ENCODE measurements at places on chromosomes 12 and 14. TPM values are rescaled to one million over a fixed set of nuclear protein-coding genes. Genes with fewer than 3 reads are reported as not detected.

GRCh38 chr14:99189201-99189801 is 82.7 kb downstream of the BCL11B start:
- DNase-seq = peak; percentile 22

- DNase-seq = no peak
Observed at GRCh38 chr12:53299101-53299453, 418 bp upstream of the MYG1 start.

- no peak for DNase-seq
Observed at GRCh38 chr12:93702707-93703315, 25.6 kb downstream of the CRADD start.

DNA sequence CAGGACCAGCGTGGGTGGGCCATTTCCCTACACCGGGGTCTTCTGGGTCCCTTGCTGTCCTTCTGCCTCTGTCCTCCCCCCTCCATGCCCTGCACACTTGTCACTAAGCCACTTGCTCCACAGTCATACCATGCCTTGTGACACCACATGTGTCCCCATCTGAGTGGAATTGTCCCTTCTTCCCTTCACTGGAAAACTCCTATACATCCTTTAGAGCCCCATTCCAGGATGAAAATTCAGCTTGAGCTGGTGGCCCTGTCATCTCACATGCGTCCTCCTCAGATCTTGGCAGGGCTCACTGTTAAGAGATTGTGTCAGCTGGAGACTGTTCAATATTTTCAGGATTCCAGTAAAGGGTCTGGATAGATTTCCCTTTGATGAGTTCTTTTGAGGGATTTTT is 87.4 kb downstream of the DNAH10 start:
- no peak for DNase-seq

DNA sequence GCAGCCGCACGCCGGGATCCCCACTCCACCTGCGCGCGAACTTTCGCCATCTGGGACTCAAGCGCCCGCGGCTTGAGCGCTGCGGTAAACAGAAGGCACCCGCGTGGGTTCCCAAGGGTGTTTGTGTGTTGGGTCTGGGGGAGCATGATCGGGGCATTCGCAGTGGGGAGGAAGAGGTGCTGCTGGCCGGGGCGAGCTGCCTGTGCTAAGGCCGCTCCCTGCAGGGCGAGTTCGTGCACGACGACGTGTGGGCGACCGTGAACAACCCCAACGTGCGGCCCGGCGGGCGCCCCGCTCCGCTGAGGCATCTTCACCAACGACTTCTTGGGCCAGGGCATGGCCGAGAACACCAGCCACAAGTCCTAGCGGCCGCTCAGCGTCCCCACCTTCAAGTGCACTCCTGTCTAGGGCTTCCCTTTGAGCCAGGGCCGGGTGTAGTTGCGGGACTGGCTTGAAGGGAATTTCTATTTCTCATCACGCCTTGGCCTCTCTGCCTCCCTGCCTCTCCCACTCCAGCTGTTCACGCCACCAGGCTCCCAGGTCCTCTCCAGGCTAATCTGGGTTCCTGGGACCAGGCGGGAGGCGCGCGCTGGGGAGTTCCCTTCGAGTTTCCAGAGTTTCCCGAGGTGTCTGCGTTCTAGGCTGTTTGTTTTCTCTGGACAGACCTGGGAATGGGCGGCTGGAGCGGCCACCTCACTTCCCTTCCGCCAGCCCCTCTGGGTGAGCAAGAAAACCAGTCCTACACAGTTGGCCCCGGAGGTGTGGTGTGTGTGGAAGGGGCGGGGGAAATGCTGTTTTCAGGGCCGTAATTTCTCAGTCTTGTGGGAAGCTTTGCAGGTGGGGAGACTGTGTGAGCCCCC is 417.8 kb upstream of the TMTC1 start:
- DNase-seq = peak; percentile 81

DNA sequence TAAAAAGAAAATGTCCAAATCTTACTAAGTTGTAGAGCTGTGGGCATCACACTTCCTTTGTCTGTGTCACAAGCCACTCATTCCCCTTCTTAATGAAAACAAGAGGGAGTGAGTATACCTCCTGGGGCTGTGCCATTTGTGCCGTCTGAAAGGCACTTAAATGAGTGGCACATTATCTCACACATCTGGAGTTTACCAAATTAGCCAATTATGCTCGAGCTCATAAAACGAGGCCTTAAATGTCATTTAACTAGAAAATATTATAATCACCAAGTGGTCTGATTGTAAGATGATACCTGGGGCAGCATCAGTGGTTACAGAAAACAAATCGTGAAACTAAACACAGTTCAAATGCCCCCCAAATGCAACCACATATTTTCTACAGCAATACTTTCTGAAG is 146.1 kb downstream of the PAX9 start:
- DNase-seq = no peak

- DNase-seq = peak; percentile 62
Observed at GRCh38 chr14:24059841-24060388, 8.1 kb downstream of the CARMIL3 start.

DNA sequence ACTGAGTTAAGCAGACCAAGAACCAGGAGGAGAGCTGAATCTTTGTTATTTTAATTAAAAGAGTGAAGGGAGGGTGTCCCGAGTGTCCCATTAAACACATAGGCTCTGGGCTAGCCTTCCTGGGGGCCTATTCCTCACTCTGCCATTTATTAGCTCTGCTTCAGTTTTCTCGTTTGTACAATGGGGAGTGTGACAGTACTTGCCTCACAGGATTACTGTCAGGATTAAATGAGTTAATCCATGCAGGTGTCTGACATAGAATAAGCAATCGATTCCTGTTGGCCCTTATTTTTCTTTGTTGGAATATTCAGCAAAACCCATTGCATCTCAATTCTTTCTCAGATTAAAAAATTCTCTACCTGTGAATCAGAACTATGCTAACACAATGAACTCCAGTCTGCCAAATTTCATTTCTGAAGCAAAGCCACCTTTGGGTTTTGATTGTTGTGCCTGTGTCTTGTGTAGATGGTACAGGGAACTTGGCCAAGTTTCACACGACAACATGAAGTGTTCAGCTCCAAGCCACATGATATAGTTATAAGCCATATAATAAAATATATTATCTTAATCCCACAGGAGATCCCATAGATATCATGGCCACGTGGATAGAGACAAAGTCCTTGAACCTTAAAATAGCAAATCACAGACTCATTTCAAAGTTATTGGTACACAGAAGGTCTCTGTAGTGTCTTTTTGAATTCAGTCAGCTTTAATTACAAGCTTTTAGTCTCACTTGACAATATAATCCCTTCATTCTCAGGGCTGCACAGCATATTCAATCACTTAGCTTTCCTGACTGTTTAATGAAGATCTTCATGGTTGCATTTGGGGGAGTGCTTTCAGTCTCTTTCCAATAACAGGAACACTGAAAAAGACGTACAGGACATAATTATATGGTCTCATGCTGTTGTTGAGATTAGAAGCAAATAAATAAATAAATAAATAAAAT is 34.4 kb upstream of the CRY1 start:
- DNase-seq = no peak

DNA sequence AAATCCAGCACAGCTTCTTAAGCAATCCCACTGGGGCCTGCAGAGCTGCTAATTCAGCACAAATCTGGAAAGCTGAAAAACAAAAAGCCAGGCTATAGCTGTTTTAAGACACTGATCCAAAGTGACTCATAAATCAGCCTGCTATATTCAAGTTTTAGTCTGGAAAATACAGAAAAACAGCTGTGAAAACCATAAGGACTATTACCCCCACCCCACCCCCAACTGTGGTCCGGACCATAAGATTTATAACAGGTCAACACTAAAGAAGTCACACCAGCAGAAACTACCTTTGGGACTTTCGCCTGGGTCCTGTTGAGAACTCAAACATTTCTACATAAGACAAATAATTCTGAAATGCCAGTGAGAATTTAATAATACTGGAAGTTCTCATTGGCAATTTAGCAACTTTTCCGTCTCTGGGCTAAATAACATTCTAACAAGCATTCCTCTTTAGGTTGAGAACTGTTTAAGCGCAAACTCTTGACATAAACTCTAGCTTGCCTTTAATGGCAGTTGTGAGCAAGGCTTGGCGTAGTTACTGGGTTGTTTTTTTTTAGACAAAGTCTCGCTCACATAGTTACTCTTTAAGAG is 3.3 kb downstream of the LRIG3 start:
- no peak for DNase-seq

DNA sequence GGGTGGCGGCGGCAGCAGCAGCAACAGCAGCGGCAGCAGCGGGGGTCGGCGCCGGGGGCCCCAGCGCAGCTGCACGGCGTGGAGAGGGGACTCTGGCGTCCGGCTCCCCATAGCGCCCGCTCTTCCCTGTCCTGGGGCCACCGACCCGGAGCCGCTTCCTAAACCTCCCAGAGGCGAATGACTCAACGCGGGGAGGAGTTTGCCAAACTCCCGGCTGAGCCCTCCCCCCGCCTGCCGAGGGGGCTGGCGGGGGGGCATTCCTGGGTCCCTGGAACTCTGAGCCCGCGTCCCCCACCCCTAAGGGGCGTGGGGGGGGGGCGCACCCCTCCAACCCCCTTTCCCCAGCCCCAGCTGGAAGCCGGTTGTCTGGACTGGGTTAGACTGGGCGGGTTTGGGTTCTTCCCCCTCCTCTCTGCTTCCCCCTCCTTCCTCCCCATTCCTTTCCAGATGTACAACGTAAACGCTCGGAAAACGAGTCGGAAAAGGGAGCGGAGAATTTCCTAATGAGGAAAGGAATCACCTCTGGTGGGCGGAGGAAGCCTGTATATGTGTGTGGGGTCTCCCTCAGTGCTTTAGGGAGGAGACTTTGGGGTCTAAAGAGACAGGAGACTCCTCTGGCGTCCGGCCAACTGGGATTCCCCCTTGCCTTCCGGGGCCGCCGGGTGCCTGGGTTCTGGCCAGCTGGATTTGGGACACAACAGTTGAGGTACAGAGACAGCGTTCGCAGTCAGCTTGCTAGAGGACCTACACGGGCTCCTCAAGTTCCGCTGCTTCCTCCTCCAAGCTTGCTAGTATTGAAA is at the start of gene ITGA5:
TSS of gene ITGA5 (minus strand) at position 179 of the 800 bp plus-strand sequence. CDS start at position 111, 68 bp downstream.
- DNase-seq = peak; percentile 94

DNA sequence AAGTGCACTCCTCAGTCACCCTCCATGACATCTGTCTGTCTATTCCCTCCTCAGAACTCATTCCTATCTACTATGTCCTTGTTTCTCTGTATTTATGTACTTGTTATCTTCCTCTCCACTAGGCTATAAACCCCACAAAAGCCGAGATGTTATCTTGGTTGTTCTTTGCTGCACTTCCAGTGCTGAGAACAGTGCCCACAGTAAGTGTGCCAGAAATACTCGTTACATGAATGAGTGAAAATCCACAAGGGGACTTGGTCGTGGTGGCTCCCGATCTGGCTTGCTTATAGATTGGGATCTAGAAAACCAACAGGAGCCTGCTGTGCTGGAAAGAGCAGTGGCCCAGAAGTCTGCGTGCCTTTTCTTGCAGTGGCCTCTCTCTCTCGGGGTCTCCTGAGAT is 111.9 kb upstream of the PRMT8 start:
- no peak for DNase-seq

- no peak for DNase-seq
Observed at GRCh38 chr12:92703786-92704185, 997 bp downstream of the PLEKHG7 start.

DNA sequence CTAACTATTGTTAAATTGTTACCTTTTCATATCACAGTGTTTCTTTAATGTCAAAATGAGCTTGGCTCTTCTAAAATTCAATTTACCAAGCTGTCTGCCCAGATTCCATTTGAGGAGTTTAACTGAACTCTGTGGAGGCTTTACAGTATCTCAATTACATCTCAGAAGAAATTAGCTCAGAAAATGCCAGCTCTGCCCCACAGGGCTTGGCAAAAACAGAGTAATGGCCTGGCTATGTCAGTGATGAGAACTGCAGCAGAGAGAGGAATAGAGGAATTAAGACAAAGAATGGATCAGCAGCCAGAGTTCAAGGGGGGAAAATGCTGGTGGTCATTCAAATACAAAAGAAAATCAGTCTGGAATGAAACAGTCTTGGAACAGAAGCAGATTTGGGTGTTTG is 15.8 kb upstream of the TMTC1 start:
- no peak for DNase-seq

DNA sequence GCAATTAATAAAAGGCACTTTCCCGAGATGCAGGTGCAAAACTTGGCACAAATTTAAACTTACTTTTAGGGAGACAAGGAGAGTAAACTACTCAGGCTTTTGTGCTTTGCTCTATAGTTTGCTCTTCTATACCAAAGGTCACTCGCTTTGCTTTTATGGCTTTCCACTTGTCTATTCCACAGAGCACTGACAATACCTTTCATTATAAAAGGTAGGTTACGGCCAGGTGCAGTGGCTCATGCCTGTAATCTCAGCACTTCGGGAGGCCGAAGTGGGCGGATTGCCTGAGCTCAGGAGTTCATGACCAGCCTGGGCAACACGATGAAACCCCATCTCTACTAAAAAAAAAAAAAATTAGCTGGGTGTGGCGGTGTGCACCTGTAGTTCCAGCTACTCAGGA is 32.9 kb downstream of the ALKBH1 start:
- DNase-seq = no peak

- no peak for DNase-seq
Observed at GRCh38 chr14:74240794-74241651, 1.8 kb downstream of the VSX2 start.

DNA sequence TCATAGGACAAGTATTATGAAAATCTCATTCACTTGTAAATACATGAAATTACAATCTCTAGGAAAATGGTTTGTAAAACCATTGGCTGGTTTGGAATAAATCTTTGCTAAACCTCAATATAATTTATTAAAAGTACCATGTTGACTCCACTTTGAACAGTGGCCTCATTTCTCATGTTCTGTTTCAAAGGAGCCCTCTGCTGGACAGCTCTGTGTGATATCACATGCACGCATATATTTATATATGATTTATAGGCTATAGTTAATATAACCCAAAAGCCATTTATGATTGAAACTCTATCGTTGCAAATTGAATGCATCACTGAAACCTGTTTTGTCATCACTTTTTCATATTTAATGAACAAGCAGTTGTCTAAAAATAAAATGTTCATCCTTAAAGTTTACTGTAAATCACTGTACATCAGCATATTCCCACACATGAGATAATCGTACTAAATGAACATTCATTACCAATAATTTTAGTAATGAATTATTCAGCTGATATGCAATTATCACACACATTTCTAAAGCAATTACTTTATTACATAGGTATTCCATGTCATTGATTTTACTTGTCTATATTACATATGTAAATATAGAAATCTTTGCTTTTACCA is 493.8 kb downstream of the NPAS3 start:
- DNase-seq = no peak

GRCh38 chr14:35346738-35347322 is 54.6 kb downstream of the PSMA6 start:
- peak; percentile 35 for DNase-seq

- no peak for DNase-seq
Observed at GRCh38 chr12:42704810-42705401, 115.4 kb upstream of the PRICKLE1 start.

- no peak for DNase-seq
Observed at GRCh38 chr12:121093487-121093891, 39.2 kb upstream of the P2RX7 start.

The IL26 gene
- not detected for total RNA-seq

The WNT1 gene
- total RNA-seq = not detected

The MAP3K9 gene
- total RNA-seq = 0.14 TPM

The COL2A1 gene
- not detected for total RNA-seq

The TAS2R50 gene
- total RNA-seq = 2.0 TPM

The TPH2 gene
- total RNA-seq = not detected

All from posterior vena cava (tissue), 2 donors.